ENCODE measurements at places on chromosomes 6 and 20.

GRCh38 chr6:165915022-165915770, 252.2 kb upstream of the PDE10A start:
- DNase-seq: no peak

GRCh38 chr6:106527979-106528378, 101.3 kb downstream of the RTN4IP1 start:
- DNase-seq: no peak

- DNase-seq: no peak
Observed at GRCh38 chr6:36686668-36687513, 8.4 kb downstream of the CDKN1A start.

GRCh38 chr6:67345946-67346345, 1289.1 kb upstream of the ADGRB3 start:
- DNase-seq: no peak

GRCh38 chr6:31356946-31357466, at the start of gene HLA-B:
Gene HLA-B (minus strand): TSS chr6:31357179. CDS start chr6:31357158, 21 bp downstream.
- DNase-seq: peak; percentile 96

DNA sequence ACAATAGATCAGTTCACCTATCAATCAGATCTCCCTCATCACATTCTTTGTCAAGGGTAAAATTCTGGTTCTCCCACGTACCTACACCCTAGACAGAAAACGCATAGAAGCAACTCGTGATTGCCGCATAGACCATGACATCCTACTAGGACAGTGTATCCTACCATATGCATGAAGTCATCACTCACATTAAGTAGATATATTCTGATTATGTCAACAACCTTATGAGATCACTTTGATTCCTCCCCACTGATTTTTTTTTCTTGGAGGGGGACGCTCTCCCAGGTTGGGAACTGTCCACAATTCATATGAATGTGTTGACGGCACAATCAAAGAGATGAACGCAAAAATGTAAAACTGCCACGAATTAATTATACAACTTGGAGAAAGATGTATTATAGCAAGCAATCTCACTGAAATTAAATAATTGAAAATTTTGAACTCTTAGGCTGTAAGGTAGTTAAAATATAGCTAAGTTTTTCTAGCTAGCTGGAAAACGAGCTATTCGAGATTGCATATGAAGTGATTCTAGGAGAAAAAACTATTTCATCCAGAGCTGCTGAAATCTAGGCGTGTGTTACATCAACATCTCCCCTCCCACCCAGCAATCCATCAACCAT, 82.5 kb upstream of the CCDC28A start:
- DNase-seq: no peak

DNA sequence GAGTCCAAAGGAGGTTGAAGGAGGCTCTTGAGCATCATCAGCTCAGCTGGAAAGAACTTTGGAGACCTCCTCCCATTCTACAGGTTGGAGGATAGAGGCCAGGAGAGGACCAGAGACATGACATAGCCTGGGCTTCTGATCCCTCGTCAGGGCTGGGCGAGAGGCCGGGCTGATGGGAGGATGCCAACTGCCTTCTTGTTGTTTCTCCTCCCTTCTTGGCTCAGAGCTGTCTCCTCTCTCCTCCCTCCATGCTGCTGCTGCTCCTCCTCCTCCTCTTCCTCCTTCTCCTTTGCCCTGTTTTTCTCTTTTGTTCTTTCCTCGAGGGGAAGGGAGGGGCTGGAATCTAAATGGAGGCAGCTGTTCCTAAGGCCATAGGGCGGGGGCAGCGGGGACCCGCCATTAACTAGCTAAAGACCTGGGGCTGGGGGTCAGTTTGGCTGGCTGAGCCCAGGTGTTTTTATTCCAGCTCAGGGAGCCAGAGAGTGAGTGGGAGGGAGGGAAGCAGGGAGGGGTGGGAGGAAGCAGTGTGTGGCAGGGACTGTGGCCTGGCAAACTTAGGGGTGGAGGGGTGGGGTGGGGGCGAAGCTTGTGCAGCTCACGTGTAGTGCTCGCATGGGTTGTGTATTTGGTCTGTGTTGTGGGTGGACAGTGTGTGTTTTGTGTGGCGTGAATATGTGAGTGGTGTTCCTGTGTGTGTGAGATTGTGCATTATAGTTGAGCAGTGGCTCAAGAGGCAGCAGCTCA, 84.8 kb downstream of the CD40 start:
- no peak for DNase-seq

DNA sequence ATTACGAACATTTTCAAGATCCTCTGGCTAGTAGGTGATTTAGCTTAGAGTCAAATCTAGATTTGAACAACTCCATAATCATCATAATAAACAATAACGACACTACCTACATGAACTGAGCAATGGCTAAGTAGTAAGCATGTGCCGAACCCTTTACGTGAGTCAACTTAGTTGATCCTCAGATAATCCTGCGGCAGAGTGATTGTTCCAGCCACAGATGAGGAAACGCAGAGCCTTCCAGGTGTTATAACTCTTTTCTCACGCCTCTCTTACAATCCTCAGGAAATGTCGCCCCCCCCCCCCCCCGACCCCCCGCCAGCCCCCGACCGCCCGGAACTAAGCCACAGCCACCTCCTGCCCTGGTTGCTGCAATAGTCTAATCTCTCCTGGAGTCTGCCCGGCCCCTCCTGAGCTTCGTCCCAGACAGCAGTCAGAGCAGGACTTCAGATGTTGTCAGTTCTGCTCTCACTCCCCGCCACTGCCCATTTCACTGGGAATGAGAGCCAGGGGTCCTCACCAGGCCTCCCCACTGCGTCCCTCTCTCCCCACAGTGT, 141.5 kb upstream of the AGPAT4 start:
- no peak for DNase-seq

- no peak for DNase-seq
Observed at GRCh38 chr6:78363688-78364087, 503.7 kb upstream of the IRAK1BP1 start.

- DNase-seq: no peak
Observed at GRCh38 chr6:68697394-68697793, 62.3 kb downstream of the ADGRB3 start.

Data from T-helper 22 cell (primary cell).